Stromal cell of bone marrow (primary cell): ENCODE measurements at places on chromosomes 7 and 10.

- DNase-seq, result no peak
Measured at GRCh38 chr7:4022265-4022664, 659.8 kb upstream of the FOXK1 start.

GRCh38 chr7:66815951-66816350 is 75.4 kb downstream of the RABGEF1 start:
- DNase-seq, result no peak

- DNase-seq, result no peak
Measured at GRCh38 chr7:47374538-47374937, 207.4 kb downstream of the TNS3 start.

DNA sequence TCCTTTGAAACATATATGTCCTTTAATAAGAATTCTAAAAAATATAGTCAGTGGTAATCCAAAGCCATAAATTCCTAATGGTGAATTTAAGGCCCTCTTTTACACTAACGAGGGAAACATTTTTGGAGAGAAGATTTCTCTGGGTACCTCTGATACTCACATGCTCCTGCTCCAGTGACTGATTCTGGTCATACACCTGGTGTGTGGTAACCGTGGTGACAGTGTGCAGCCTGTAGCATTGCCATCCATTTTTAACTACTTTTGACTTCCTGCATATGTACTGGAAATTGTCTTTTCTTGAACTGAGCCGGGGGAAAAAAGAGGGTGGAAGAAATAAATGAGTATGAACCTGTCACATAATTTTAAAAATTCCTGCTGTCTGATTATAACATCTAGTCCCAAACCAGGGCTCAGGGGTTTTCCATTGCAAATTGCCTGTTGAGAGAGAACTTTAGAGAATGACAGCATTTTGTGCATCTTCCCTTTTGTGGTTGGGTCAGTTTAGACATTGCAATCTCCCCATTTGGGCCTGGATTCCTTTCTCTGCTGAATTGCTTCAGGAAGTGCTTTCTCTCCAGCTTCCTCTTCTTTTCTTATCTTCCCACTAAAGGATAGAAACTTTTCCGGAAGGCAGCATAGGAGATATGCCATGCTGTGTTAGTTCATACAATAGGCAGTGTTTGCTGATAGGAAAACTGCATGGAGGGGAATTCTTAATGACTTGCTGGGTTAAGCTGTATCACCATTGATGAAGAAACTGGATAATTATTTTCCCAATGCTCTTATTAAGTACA is 125.5 kb downstream of the GRM3 start:
- DNase-seq, result no peak

DNA sequence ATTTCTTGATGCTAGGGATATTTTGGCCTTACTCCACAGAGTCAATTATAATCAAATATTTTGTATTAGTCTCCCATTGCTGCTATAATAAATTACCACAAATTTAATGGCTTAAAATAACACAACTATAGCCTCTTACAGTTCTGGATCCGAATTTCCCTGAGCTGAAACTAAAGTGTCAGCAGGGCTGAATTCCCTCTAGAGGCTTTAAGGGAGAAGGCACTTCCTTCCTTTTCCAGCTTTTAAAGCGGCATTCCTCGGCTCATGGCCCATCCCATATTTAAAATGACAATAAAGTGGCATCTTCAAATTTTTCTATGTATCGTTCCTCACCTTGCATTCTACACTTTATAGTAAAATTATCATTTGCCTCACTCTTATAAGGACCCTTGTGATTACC is 421.4 kb upstream of the ZWINT start:
- no peak for DNase-seq

DNA sequence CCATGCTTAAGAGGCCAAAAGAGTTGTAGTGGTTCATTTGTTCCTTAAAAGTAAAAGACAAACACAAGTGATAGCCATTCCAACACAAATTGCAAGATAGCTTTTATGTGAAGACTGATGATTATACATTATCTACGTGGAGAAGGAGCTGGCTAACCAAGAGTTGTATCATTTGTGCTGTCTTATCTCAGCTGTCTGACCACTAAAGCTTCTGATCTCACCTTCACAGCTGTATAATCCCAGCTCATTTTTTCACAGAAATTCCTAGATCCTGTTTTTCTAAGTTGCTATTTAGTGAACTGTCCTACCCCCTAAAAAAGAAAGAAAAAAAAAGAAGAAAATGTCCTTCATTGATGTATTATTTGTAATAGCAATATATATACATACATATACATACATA is 9.8 kb downstream of the USP6NL start:
- no peak for DNase-seq

DNA sequence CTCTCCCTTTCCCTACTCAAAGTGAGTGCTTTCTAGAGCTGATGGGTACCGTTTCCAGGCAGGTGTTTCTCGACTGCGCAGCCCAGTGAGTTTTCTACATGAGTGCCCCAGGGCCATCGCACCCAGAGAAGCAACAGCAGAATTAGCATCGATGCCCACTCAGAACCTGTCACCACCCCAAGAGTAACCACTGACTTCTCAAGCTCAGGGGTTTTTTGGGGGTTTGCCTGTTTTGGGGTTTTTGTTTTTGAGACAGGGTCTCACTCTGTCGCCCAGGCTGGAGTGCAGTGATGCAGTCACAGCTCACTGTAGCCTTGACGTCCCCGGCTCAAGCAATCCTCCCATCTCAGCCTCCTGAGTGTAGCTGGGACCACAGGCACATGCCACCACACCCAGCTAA is 25.7 kb downstream of the SNX8 start:
- no peak for DNase-seq

- DNase-seq, result no peak
Measured at GRCh38 chr10:109846832-109847231, 76.5 kb downstream of the XPNPEP1 start.

GRCh38 chr10:114071178-114071577 is 27.5 kb downstream of the ADRB1 start:
- no peak for DNase-seq

DNA sequence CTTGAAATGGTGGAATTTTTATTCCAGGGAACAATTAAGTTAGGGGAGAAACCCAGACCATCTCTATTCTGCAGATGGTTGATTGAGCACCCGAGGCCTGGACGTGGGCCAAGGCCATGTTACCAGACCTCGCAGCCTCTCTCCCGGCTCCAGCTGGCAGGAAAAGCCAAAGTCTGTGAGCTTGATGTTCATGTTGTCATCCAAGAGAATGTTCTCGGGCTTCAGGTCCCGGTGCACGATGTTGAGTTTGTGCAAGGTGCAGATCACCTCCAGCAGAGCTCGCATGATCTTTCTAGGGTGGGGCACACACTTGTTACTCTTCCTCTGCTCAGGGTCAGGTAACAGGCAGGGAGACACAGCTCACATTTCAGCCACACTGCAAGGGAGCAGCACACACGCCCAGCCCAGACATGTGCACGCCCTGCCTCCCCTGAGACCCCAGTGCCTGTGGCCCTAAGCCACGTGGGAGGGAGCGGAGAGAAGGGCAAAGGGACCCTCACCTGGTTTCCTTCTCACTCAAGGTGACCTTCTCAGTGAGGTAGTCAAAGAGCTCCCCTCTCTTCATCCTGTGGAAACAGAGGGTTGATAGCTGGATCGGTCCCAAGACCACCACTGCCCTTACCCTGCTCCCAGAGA is 9.5 kb downstream of the PHKG1 start:
- DNase-seq, result no peak

GRCh38 chr7:47031786-47032535 is 550.0 kb downstream of the TNS3 start:
- no peak for DNase-seq

- no peak for DNase-seq
Measured at GRCh38 chr10:126351021-126351420, 37.3 kb downstream of the ADAM12 start.

- DNase-seq, result no peak
Measured at GRCh38 chr10:68618234-68618633, 58.1 kb downstream of the TET1 start.

DNA sequence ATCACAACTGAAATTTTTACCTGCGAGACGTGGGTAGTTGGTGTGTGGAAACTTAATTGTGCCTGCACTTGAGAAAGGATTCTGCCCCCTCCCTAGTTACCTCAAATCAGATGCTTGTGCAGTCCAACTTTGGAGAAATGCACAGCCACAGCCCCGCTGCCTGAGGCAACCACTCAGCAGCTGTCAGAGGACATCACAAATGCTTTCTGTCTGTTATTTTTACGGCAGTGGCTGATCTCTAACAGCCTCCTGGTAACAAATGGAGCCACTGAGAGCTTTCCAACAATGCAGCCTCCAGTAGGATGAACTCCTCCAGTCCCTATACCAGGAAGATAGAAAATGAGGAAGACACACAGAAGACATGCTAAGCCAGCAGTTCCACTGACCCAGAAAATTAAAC is 712.2 kb upstream of the GHITM start:
- DNase-seq, result no peak

DNA sequence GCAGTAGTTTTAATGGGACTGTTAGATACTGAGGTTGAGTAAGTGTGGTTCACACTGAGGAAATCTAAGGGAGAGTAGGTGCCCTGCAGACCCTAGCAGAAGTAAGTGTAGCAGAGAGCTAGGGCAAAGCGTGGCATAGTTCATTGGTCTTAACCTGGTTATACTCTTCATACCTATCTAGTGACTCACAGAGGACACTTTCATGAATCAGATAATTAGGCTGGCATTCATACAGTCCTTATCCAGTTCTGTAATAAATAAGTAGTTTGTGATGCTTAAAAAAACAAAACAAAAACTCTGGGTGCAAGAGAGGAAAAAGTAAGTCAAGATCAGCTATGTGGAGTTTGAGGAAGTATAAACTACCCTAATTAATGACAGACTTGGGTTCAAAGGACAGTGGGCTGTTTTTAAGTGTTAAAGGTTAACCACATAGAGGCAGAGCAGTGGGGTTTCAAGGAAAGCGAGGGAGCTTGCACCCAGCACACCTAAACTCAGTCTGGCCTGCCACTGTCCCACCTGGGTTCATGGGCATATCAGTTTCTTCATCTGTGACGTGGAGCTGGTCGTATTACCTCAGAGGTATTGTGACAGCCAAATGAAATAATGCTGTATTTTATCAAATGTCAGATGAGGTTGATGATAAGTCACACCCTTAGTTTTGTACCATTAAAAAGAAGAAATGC is 27.1 kb downstream of the LMTK2 start:
- no peak for DNase-seq

DNA sequence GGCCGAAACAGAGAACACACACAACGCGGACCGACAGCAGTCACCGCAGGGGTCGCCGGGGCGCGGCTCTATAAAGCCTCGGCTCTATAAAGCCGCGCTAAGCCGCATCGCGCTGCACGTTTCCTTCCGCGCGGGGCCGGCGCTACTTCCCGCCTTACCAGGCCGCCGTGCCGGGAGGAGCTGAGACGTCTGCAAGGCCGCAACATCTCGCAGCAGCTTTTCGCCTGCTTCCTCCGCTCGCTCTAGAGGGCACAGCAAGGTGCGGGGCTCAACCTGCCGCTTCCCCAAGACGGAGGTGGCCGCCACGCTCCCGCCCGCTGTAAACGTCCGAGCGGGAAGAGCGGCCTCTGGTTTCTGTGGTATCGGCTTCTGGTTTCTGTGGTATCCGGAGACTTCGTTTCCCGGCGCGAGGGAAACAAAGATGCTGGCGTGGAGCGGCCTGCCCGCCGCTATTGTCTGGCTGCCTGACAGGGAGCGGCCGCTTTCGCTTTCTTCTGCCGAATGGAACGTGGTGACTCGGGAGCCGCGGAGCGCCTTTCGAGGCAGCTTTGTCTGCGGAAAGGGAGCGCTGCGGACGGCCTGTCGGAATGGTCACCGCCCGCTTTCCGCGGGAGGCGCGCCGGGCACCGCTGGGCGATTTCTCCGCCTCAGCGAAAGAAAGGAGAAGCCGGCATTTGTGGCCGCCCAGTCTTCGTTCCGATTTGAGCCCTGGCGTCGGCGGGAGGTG is 91.8 kb downstream of the SPAG6 start:
- DNase-seq, result peak; percentile 80

DNA sequence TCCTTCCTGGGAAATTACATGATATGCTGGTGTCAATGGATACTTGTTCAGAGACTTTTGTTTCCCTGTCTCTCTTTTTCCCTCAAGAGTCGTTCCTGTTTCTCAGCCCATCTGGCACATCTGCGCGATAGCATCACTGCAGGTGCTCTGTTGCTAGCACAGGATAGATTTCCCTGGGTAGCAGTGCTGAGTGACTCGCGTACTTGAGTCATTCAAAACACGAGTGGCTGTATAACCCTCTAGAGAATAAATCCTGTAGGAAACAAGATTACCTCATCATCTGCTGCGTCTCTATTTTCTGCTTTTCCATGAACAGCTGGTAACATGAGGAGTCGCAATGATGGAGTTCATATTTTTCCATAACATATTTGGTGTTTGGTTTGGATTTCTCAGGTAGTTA is 452.0 kb upstream of the FZD8 start:
- peak; percentile 36 for DNase-seq

- peak; percentile 18 for DNase-seq
Measured at GRCh38 chr7:33421429-33421828, 292.1 kb downstream of the BBS9 start.

- DNase-seq, result no peak
Measured at GRCh38 chr7:17844022-17844421, 96.3 kb downstream of the SNX13 start.

GRCh38 chr7:149285603-149286002 is 23.6 kb downstream of the ZNF783 start:
- no peak for DNase-seq

DNA sequence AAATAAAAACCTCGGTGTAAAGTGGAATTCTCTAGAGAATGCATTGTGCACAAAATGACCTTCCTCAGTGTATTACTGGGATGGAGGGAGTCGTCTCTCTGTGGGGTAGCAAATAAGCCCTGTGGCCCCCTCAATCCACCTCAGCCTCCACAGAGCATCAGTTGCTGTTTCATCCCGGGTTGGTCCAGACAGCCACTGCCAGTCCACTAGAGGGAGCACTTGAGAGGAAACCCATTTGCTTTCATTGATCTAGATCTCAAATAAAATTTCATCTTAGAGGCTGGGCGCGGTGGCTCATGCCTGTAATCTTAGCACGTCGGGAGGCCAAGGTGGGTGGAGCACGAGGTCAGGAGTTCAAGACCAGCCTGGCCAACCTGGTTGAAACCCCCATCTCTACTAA is 1128.7 kb downstream of the CNTNAP2 start:
- DNase-seq, result peak; percentile 30
